NCI-H1436 treated with DMSO at 0.1 percent for 48 hours (cell line): ENCODE measurements at places on chromosomes 4 and X.

- no peak for DNase-seq
These were observed 141.0 kb downstream of the STK32B start for GRCh38 chr4:5192271-5192670.

GRCh38 chr4:166972071-166972470 lies 262.2 kb downstream of the SPOCK3 start:
- no peak for DNase-seq

- no peak for DNase-seq
These were observed 9.6 kb upstream of the INTU start for GRCh38 chr4:127622921-127623796.

GRCh38 chrX:96692454-96692853 lies 7.8 kb downstream of the DIAPH2 start:
- no peak for DNase-seq

- no peak for DNase-seq
These were observed 16.1 kb upstream of the WAS start for GRCh38 chrX:48667509-48667908.

GRCh38 chr4:138978600-138978999 lies 37.0 kb upstream of the NOCT start:
- DNase-seq = no peak

DNA sequence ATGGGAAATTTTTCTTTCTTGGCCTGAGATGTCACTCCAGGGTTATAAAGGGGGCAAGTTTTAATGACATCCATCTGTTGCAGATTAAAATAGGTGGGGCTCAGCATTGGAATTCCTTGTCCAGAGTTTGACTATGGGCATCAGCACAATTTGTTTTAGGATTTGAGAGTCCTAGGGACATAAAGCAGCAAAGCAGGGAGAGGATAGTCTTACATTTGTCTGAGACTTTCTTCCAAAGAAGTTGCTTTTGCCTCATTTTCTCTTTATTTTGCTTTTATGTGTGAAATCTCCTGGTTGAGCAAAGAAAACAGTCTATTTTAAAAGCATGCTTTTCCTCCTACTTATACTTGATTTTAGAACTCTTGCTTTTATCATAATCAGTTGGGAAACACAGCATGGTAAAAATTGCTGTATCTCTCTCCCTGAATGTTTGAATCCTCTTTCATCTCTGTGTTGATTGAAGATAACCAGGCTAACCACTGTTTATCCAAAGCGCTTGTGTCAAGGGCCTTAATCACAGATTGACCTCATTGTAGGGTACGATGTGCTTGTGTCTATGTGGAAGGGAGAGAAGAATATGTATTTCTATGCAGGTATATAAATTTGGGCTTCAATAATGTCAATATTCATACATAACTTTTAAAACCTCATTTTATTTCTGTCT lies 121.5 kb downstream of the ANK2 start:
- no peak for DNase-seq

DNA sequence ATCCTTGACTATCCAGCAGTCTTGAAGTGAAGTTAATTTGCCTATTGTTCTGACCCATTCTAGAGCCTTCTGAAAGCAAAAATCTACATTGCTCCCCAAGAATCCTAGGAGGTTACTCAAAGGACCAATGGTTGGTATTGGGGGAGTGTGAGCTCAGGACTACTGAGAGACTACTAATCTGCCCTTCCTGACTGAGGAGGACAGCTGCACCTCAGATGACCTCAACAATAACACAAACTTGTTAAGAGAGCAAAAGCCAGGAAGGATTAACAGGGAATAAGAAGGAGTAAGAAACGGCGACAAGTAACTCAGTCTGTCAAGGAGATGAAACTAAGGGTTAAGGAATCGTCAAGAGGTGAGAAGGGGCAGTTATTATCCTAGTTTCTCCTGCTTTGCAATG lies 43.4 kb downstream of the IDS start:
- DNase-seq = no peak

DNA sequence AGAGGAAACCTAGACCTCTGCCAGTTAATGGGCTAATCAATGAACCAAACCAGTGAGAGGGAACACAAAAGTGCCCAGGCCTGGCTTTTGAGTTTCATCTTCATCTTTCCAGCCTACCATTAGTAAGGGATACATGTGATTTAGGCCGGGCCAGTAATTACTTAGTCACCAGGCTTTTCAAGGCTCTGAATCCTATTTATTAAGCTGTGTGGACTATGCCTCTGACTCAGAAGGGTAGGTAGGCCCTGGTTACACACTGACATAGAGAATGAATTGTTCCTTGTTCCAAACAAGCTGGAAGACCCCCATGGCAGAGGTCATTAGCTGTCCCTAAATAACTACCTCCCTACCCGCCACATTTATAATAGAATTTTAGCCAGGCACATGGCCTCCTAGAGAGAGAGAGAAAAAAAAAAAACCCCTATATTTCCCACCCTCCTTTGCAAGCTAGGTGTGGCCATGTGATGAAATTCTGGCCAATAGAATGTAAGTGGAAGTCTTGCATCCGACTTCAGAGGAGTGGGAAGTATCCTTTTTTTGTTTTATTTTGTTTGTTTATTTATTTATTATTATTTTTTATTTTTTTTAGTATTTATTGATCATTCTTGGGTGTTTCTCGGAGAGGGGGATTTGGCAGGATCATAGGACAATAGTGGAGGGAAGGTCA lies 112.3 kb upstream of the BCOR start:
- DNase-seq = no peak

DNA sequence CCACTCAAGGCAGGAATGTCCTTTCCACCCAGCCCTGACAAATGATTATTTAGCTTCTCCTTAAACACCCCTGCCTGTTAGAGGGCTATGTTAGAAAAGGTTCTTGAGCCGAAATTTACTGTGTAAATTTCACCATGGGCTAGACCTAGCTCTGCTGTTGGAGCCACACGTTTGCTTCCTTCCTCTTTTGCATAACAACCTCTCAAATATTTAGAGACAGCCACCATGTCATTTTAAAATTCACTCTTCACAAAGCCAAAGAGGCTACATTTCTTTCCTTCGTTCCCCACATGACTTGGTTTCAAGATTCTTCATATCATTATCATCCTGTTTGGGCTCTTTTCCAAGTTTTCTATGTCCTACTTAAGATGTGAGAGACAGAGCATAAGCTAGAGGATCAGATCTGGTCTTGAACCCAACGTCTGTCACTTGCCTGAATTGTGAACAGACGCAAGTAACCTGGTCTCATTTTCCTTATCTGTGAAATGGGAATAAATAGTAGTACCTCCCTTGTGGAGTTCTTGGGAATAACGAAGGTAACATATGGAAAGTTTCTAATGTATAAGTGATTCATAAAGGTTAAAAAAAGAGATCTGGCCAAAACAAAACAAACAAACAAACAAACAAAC lies 6.7 kb downstream of the DOCK11 start:
- DNase-seq = no peak

DNA sequence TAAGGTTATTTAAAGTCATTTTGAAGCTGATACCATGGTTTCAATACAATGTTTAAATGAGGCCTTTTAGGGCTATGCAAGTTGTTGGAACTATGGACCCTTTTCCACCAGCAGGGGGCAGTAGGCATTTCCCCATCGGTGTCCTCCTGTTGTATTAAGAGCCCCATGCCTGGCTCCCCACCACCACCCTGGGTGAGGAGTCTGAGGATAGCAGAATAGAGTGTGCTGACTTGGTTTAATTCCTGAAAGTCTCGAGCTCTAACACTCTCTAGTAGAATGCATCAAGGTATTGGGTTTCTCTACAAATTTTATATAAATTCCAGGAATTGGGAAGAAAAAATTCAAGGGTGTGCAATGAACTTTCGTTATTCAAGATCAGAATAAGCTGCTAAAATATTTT lies 234.8 kb upstream of the JADE1 start:
- no peak for DNase-seq

- no peak for DNase-seq
These were observed 43.3 kb upstream of the TEX13A start for GRCh38 chrX:105263801-105264200.

GRCh38 chrX:12771445-12772069 lies 19.7 kb upstream of the PRPS2 start:
- DNase-seq = no peak

DNA sequence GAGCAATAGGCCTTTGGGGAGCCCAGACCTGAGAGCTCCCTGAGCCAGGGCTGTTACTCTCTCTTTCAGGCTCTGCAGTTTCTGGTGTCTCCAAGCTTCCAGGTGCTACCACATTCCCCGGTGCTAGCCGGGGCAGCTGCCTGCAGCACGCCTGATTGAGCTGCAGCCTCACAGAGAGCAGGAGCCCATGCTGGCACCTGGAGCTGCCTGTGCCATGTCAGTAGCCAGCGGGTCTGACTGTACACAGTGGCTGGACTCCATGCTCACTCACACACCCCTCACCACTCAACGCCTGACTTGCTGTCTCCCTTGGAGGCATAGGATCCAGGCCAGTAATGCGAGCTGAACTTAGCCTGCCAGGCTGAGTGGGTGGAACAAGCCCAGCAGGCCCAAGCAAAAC lies 800.4 kb upstream of the AGA start:
- DNase-seq = no peak

DNA sequence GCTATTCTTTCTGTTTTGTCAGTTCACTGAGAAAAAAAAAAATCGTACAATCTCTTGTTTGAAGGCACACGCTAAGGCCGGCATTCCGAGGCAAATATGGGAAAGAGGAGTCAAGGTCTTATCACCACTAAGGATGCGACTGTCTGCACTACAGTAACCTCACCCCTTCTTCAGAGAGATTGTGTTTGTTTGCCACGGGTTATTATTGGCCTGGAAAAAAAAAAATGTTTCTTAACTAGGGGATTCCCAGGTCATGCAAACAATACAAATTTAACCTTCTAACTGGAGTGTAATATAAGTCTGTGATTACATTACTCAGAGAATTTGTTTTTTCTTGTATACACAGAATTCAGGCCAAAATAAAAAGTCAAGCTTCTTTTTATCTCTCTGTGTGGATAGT lies 168.3 kb downstream of the TMA16 start:
- DNase-seq = no peak

DNA sequence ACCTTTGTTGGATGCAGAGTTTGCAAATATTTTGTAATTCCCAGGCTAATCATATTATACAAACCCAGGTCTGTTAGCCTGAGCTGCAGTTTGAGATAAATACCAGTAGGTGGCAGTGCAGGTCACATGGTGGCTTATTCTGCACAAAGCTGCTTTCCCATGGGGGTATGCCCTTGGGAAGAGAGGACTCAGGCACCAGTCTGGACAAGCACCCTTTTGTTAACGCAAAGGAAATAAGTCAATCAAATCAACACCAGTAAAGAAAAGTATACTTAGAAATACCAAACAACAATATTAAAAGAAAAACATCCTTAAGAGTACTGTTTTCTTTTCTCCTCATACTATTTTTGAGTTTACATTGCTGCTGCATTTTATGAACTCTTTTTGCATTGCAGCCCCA lies 389.0 kb upstream of the ZFP42 start:
- DNase-seq = no peak

DNA sequence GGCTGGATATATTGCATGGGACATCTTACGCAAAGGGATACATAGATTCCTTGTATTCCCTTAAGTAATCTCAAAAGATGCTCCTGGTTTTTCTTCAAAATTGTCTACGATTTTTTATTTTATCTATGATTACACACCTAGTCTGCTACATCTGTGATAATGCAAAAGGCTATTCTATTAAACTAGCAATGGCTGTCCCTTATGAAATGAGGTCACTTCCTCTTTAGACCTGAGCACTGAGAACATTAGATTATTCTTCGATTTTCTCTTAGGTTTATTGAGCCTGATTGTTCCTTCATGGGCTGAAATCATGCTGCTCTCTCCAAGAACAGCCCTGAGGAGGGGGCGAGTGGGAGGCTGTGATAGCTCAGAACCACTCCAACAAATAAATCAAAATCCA lies 126.8 kb upstream of the ENPP6 start:
- DNase-seq = no peak

- no peak for DNase-seq
These were observed 34.4 kb downstream of the AGTR2 start for GRCh38 chrX:116204932-116205331.

DNA sequence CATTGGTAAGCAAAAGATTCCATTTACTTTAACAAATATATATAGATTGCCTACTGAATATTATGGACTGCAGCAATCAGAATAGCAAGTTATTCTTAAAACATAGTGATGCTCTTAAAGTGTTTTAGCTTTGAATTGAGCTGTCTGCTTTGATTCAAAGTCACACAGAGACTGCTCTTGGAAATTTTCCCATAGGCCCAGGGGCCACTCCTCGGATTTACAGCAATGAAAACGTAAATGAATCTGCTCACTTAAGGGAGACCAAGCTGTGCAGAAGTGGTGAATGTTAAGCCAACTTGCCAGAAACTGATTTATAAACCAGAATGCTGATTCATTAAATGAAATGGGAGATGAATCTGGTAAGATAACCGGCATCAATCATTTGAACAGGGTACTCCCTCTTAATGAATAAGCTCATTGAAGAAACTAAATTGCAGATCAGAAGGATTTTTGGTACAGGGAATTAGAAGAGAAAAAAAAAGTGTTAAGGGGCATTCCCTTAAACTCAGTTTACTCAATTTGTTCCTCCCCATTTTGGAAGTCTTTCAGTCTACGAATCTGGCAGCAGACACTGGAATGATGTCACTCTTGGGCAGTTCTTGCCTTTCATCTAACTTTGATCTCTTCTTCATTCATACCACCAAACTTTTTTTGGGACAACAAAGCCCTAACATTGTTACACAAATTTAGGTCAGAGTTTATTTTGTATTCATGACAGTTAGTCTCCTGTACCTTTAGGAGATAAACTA lies 363.3 kb upstream of the MAGEB2 start:
- no peak for DNase-seq

- no peak for DNase-seq
These were observed 54.0 kb upstream of the TACR3 start for GRCh38 chr4:103773691-103774231.

- DNase-seq = no peak
These were observed 1250.0 kb upstream of the PRKX start for GRCh38 chrX:4963432-4963831.

DNA sequence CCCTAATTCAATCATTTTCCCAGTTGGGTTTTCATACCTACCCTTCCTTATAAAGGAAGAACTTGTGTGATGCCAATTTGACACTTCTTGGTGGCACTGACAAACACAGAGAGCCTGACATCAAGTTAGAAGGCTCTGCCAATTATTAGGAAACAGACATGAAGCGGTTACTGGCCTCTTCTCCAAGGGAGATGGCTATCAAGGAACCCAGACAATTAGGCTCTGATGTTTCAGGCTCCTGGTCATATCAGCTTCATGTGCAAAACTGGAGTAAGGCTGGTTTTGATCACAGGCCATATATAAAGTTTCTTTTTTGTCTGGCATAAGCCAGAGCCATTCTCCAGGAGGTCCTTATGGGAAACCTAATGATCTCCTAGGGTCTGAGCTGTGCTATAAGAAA lies 428 bp downstream of the ARL13A start:
- no peak for DNase-seq

DNA sequence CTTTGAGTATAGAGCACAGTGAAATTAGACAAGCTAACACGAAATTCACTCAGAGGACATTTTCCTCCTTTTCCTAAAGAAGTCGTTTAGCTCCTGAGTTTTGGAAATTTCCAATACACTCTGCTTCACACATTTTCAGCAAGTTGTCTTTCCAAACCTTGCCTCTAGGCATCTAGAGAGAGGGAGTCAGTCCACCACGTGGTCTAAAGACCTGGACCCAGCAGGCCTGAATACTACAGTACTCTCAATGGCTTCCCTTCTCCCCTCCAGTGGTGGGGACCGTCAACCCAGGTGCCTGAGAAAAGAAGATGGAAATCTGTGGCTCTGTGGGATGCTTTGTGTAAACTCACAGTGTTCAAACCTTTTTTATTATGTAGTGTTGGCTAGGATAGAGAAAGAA lies 13.9 kb upstream of the SCML2 start:
- no peak for DNase-seq

- no peak for DNase-seq
These were observed 514.9 kb upstream of the LCORL start for GRCh38 chr4:18536428-18536827.
